ENCODE measurements at places on chromosomes 13 and 19.
A peak's percentile ranks its signal among the peaks of the same experiment; 100 is the strongest.

GRCh38 chr19:19064811-19065745 lies 1.3 kb downstream of the SLC25A42 start:
- no peak for DNase-seq

DNA sequence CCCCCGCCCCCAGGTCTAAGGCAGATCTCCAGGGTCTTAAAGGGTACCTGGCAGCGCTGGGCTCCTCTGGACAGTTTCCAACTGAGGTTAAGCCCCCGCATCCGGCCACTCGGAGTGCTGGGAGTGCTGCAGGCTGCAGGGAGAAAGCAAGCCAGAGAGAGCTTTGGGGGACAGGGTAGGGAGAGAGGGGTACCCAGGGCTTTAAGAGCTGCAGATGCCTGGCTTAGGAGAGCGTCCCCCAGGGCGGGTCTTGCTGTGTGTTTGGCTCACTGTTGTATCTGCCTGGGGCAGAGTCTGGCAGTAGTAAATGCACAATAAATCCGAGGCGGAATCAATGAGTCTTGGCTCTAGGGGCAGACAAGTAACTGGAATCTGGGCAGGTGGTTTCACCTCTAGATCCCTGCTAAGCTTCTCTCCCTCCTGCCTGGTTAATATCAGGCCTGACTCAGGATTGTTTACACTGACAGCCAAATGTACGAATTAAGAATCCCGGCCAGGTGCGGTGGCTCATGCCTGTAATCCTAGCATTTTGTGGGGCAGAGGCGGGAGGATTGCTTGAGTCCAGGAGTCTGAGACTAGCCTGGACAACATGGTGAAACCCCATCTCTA lies 798 bp upstream of the COX6B2 start:
- no peak for DNase-seq

DNA sequence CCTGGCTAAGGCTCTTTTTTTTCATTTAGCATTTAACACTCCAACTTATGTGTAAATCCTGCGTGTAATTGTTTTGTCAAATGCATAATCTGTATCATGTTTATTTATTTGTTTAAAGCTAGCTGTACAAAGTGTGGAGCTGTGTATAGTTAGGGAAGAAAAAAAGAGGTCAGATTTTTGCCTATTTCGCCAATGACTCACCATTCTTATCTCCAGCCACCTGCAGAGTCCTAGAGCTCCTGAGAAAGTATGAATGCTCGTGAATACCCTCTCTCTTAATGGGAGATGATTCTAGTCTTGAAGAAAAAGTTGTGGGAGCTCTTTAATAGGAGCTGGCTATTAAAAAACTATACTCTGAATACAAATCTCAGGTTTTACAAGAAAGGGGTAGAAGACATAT lies 778.8 kb upstream of the SLITRK5 start:
- no peak for DNase-seq

- DNase-seq, result no peak
Observed at GRCh38 chr13:79874396-79875360, 393.7 kb downstream of the NDFIP2 start.

GRCh38 chr19:19212916-19213315 lies 1.2 kb downstream of the NCAN start:
- DNase-seq, result no peak

DNA sequence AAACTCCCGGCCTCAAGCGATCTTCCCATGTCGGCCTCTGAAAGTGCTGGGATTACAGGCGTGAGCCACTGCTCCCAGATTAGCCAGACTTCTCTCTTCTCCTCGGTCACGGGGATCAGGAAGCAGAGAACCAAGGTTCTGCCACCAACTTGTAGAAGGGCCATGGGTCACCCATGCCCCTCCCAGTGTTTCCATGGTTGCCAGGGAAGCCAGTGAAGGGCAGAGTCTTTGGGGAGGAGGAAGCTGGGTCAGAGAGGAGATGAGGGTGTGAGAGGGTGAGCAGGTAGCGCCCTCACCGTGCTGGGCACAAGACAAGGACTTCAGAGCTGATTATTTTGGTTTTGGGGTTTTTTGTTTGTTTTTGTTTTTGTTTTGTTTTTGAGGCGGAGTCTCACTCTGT lies 77.1 kb downstream of the GNG7 start:
- no peak for DNase-seq

DNA sequence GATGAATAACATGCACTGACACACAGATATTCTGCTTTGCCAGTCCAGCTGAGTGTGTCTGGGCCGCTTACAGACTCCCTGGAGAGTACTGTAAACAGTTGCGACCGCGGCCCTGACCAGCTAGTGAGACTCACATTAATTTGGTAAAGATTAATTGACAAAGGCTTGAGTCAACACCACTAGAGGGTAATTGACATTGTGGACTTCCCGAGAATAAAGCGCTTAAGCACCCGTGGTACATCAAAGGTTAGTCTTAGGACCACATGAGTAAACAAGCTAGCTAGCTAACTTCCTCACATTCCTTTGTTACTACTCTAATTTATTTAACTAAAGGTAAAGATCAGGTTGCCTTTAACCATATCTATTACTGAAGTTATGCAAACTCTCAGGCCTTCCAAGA lies 624.4 kb upstream of the ARGLU1 start:
- no peak for DNase-seq

DNA sequence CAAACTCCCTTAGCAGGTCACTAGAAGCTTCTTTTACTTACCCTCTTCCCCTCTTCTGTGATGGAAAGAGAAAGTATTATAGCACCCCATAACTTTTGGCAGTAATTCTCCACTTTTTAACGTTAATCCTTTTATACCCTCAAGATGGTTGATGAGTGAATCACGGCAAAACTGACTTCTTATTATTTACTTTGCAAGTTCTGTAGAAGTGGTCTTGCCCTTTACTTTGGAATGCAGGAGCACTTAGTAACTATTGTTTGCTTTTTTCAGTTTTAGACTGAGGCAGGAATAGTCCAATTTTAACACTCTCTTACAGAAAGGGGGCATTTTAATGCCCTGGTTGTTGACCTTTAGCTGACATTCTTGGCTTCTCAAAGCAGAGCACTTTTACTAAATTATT lies 260.1 kb downstream of the LMO7 start:
- DNase-seq, result no peak

DNA sequence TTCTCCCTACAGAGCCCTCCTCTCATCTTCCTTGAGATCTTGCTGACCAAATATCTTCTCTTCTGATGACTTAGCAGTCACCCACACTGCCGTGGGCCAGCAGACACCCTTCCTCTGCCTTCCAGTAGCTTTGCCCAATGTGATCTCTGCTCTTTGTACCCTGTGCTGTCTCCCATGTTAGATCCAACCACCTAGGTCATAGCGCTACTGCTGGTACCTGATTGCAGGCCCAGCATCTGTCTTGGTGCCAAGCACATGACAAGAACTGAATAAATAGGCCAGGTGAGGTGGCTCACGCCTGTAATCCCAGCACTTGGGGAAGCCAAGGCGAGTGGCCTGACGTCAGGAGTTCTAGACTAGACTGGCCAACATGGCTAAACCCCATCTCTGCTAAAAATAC lies 149.7 kb downstream of the TM9SF2 start:
- DNase-seq, result no peak

GRCh38 chr19:28785971-28786370 lies 427.0 kb downstream of the UQCRFS1 start:
- DNase-seq, result no peak

GRCh38 chr13:56906909-56907308 lies 233.8 kb upstream of the PRR20A start:
- no peak for DNase-seq

- DNase-seq, result no peak
Observed at GRCh38 chr13:103866048-103866447, 799.8 kb upstream of the SLC10A2 start.

DNA sequence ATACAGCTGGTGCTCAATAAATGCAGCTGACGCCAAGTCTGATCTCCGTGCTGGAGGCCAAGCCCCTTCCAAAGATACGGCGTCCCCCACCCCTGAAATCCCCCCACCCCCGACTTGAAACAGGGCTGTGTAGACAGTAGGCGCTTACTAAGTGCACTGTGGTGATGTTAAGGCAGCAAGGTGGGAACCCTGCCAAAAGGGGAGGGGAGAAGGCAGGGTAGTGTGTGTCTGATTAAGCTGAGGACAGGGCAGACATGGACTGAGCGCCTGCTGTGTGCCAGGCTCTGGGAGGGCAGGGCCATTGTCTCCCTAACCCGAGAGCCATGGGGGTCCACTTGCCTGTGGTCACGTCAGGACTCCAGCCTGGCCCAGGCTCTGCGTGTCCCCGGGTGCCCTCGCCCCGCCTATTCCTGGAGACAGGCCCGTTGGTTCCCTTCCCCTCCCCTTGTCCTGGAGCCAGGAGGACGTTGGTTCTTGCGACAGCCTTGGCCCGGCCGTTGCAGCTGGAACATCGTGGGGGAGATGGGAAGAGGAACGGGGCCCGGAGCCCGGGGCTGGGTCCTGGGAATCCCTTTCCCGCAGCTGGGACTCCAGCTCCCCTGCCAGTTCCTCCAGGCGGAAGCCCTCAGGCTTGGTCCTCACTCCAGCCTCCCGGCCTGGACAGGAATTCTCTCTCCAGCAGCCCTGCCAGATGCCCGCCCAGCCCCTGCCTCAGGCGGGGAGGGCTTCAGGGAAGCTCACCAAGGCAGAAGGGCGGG lies 1.7 kb upstream of the ELANE start:
- DNase-seq, result peak; percentile 75

GRCh38 chr13:101211261-101211660 lies 205.0 kb downstream of the NALCN start:
- DNase-seq, result no peak

DNA sequence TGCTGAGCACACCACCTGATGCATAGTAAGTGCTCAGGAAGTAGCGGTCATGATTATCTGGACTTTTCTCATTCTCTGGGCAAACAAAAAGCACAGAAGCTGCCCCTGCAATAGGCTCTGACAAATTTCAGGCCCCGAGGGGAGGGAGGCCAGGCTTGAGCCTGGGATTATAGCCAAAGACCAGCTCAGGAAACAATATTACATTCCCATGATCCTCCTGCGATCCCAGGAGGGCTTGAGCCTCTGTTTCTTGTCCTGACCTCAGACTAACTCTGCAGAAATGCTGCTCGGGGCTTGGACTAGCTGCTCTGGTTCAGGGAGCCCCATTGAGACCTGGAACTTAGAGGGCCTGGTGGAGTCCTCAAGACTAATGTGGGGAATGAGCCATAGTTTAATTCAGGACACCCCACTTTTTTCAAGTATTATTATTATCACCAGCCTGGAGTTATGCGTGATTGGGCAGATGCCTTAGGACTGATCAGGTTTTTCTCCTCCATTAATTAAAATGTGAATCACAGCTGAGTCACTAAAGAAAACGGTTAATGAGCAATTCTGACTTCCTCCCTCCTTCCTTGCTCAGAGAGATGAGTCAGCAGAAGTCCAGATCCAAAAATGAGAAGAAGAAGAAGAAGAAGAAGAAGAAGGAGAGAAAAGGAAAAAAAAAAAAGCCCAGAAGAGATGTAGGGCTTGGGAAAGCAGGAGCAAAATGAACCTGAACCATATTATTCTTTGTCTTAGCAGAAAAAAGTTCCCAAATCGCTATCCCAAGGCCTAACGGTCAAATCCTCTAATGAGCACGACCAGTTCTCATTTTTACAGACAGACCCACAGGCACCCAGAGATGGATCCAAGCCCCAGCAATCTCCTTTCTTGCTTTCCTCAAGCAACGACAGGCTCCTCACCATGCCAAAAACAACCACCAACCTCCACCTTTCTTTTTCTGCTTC lies 107.2 kb downstream of the CACNA1A start:
- DNase-seq, result peak; percentile 67

DNA sequence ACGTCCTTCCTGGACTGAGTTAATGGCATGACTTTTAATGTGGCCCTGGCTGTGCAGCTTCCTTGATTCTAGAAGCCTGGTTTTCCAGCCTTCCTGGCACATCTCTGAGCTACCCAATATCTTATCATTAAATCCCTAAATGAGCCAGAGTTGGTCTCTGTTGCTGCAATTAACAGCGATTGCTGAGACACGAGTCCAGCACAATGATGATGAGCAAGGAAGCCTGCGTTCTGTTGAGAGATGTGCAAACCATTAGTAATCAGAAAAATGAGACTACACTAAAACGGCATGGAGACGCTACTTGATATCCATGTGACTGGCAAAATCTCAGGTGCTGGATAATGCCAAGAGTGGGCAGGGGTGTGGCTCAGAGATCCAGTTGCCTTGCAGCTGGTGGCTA lies 26.2 kb downstream of the GPR42 start:
- no peak for DNase-seq

- peak; percentile 69 for DNase-seq
Observed at GRCh38 chr13:106133025-106133424, 402.4 kb downstream of the EFNB2 start.

GRCh38 chr19:55553217-55554182 lies 8.2 kb upstream of the SBK3 start:
- DNase-seq, result no peak

GRCh38 chr13:68940049-68940448 lies 1167.6 kb upstream of the ATXN8OS start:
- DNase-seq, result no peak

- no peak for DNase-seq
Observed at GRCh38 chr13:24066405-24067295, 93.9 kb upstream of the SPATA13 start.

GRCh38 chr13:25945596-25945995 lies 106.2 kb downstream of the SHISA2 start:
- no peak for DNase-seq

GRCh38 chr13:51341791-51342190 lies 2.3 kb downstream of the SERPINE3 start:
- DNase-seq, result no peak

DNA sequence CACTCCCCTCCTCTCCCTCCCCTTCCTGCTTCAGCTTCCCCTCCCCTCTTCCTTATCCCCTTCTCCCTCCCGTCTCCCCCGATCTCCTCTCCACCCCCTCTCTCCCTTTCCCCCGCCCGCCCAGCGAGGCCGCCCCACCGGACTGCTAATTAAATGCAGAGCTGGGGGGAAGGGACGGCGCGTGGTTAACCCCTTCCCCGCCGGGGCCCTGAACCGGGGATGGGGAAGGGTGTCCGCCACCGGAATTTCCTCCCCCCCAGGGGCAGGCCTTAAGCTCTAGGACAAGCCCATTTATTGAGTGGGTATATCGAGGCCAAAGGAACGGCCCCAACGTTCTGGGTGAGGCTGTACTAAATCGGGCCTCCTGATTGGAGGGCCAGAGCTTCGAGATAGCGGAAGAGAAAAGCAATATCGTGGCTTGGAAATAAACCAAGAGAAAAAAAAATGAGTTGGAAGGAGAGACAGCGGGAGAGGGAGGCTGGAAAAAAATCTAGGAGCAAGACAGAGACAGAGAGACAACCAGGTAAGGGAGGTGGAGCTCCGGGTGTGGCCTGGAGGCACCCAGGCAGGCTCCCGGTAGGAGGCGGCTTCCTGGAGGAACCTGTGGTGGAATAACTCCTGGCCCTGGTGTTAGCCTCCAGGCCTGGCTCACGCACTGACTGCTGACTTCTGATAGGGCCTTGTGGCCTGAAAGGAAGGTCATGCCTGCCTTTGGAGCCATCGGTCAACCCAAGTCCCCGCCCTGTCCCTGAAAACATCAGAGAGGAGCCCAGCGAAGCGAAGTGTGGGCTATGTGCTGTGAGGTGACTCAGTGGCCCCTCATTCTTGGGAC lies 11.6 kb upstream of the JUND start:
- DNase-seq, result no peak

- no peak for DNase-seq
Observed at GRCh38 chr13:57748096-57748495, 116.6 kb downstream of the PCDH17 start.
